ENCODE measurements at places on chromosomes 2 and 18. TPM values are rescaled to one million over a fixed set of nuclear protein-coding genes. Genes with fewer than 3 reads are reported as not detected.

TPGS2 gene
- total RNA-seq: 101 TPM

SCYGR4 gene
- total RNA-seq: not detected

NGEF gene
- total RNA-seq: 11.2 TPM

AQP4 gene
- total RNA-seq: not detected

RGPD3 gene
- under 0.01 TPM for total RNA-seq

HRH4 gene
- under 0.01 TPM for total RNA-seq

EPB41L3 gene
- 91.1 TPM for total RNA-seq

CXCR2 gene
- not detected for total RNA-seq

CD226 gene
- total RNA-seq: 0.34 TPM

FNDC4 gene
- 19.4 TPM for total RNA-seq

SCTR gene
- total RNA-seq: not detected

GPR39 gene
- total RNA-seq: 0.86 TPM

TEKT4 gene
- not detected for total RNA-seq

LIPT1 gene
- 6.4 TPM for total RNA-seq

GAL3ST2 gene
- 0.09 TPM for total RNA-seq

GNAL gene
- 0.69 TPM for total RNA-seq

All from bronchial smooth muscle cell (primary cell).